CD4-positive, alpha-beta T cell (primary cell): ENCODE measurements at places on chromosomes 5 and 9. TPM values are rescaled to one million over a fixed set of nuclear protein-coding genes. Genes with fewer than 3 reads are reported as not detected.
A peak's percentile ranks its signal among the peaks of the same experiment; 100 is the strongest.

RCL1 gene
- 33.8 TPM for total RNA-seq

PELO gene
- total RNA-seq, result 4.5 TPM

- DNase-seq, result peak; percentile 60
These were observed at the start of gene CARD19 for GRCh38 chr9:93096131-93096802. CARD19 (plus strand) TSS chr9:93096217; CDS start chr9:93096346, 129 bp downstream.

GRCh38 chr9:126443144-126443543, 116.5 kb downstream of the MVB12B start:
- DNase-seq, result no peak

GRCh38 chr5:75509956-75510355, 1.5 kb downstream of the CERT1 start:
- peak; percentile 35 for DNase-seq

- DNase-seq, result no peak
These were observed 11.3 kb downstream of the FRMD3 start for GRCh38 chr9:83526901-83527300.
